ENCODE measurements at places on chromosomes 3 and 15.

DNA sequence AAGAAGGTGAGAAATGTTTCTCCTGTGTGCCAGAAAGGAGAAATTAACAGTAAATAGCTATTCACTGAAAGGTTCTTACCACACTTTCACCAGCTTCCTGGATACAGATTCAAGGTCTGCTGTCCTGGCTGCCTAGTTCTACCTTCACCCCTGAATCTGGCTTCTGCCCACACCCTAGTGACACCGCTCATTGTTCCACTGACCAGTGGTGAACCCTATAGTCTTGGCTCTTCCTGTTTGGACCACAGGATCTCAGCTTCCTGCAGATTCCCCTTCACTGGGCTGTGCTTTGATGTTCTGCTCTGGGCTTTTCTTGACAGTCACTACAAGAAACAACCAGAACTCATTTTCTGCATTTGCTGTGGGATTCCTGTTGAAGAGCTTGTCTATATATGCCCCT is 250.0 kb downstream of the XXYLT1 start:
- no peak for DNase-seq

DNA sequence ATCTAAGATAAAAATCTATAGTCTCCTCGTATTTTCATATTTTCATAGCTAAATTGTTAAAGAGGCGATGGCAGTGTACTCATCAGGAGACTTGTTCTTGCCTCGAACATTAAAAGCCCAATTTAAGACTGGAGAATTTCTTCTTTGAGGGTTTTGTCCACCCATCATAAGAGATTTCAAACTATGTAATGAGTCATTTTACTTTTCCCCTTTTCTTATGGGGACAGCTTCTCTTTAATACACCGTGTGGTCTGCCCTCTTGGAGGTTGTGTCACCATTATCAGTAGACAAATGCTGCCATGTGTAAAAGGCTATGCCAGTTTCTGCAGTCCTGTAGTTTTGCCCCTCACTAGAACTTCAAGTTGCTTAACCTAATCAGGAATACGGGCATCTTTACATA is 16.9 kb downstream of the TGFBR2 start:
- no peak for DNase-seq

DNA sequence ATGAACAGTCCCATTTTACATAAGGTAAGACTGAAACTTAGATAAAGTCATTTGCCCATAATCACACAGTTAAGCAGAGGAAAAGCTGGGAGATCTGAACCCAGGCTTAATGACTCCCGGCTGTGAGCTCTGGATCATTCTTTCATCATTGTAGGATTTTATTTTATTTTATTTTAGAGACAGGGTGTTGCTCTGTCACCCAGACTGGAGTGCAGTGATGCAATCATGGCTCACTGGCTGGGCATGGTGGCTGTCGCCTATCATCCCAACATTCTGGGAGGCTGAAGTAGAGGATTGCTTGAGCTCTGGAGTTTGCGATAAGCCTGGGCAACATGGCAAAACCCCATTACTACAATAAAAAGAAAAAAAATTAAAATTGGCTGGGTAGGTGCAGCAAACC is 31.2 kb upstream of the RAF1 start:
- no peak for DNase-seq

GRCh38 chr15:85950101-85950500 is 129.6 kb upstream of the AGBL1 start:
- no peak for DNase-seq

- no peak for DNase-seq
Observed at GRCh38 chr3:57221883-57222282, 5.6 kb upstream of the APPL1 start.

DNA sequence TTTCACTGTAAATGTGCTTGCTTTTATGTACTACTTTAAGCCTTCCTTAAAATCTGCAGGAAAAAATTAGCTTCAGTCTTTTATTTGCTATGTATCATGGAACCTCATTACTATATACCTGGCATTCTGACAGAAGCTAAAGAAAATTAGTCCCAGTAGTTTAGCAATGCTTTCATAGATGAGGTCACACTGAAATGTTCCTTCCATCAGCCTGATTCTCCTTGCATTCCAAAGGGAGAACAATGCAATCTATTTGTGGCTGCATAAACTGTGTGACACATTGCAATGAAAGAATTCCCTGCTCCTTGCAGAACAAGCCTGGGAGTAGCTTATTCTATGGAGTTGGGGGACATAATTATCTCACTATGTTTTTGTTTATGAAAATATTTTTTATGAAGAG is 691.5 kb upstream of the ARPP21 start:
- no peak for DNase-seq

Data from NCI-H1436 (cell line).